ENCODE measurements at places on chromosomes 3 and 15. TPM values are rescaled to one million over a fixed set of nuclear protein-coding genes. Genes with fewer than 3 reads are reported as not detected.
A peak's percentile ranks its signal among the peaks of the same experiment; 100 is the strongest.

GRCh38 chr15:29438703-29439055, 169.1 kb upstream of the NSMCE3 start:
- DNase-seq = no peak

GRCh38 chr15:62758126-62758951, 284.2 kb upstream of the TPM1 start:
- DNase-seq = no peak

GRCh38 chr15:53807501-53807900, 48.0 kb upstream of the WDR72 start:
- no peak for DNase-seq

DNA sequence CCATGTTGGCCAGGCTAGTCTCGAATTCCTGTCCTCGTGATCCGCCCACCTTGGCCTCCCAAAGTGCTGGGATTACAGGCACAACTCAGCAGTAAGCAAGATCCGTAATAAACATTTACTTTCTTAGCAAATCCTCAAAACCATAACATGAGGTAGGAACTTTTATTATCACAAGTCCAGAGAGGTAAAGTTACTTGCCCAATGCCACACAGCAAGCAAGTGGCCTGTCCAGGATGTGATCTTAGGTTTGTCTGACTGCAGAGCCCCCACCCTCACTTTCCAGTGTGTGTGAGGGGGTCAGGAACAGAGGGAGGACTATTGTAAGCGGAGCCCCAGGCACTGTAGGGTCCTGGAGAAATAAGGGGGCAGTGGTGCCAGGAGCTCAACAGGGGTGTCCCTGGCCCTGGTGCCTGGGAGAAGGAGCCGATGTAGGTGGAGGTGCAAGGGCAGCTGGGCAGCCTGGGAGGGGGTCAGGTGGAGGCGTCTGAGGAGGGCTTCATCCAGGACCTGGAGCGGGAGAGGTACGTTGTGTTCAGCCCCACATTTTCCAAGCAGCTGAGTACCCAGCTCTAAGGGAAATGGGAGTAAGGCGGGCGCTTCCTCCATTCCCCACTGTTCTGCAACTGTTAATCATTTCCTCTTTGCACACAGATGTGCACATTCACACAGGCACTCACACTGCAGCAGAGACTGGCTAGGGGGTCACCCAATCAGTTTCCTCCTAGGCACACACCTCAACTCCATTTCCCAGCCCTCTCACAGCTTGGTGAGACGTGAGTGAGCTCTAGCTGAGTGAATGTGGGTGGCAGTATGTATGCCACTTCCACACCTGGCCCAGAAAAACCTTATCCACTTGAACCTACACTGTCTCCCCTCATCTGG, 5.9 kb downstream of the RPUSD3 start:
- DNase-seq = no peak

- DNase-seq = no peak
These were observed 38.0 kb downstream of the BBS4 start for GRCh38 chr15:72724028-72724427.

DNA sequence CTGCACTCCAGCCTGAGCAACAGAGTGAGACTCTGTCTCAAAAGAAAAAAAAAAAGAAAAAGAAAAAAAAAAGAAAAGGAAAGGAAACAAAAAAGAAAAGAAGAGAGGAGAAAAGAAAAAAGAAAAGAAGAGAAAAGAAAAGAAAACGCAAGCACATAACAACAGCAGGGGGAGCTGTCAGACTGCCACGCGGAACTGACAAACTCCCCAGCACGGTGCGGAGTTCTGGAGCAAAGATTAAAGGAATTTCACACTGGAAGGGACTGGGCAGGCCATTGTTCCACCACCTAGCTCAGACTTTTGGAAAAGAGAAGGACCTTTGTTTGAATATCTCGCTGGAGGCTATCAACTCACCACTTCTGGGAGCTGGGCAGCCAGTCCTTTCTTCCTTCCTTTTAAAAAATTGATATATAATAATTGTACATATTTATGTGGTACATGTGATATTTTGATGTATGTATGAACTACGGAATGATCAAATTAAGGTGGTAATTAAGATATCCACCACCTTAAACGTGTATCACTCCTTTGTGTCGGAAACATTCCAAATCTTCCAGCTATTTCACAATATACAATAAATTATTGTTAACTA, 40.5 kb downstream of the DPPA2 start:
- peak; percentile 43 for DNase-seq

DNA sequence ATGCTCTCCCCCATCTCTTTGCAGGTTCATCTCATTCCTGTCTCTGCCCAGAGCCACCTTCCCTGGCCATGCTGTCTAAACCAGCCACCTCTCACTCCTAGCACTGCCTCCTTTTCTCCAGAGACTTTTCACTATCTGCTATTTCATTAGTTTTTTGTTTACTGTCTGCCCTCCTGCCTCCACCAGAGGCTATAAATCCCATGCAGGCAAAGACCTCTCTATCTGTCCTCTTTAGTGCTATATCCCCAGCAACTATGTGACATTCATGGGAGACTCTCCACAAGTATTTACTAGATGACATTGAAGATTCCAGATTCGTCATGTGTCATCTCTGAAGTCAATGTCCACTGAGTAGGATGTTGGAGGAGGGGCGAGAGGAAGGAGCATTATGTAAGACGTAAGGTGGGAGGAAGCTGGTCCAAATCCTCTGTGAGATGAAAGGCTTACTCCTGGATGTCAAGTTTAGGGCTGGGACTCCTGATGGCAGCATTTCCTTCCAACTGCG, 3.4 kb upstream of the FAM43A start:
- no peak for DNase-seq

DNA sequence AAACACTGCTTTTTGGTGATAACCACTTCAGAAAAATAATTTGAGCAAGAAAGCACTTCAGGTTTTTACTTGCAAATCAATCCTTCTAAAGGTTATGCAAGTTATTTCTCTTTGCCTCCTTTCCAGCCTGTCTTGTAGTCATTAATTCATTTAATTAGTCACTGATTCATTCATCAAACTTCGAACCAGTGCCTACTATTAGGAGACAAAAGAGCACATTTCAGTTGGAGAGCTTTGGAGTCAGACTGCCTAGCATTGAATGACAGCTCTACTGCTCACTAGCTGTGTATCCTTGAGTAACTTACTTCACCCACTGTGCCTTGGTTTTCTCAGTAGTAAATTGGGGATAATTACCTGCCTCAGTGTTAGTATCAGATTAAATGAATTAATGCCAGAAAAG, 14.9 kb upstream of the LRRC58 start:
- no peak for DNase-seq

GRCh38 chr3:187227658-187228258, 30.5 kb downstream of the RTP1 start:
- no peak for DNase-seq

GRCh38 chr15:90213818-90214204, 12.7 kb downstream of the SEMA4B start:
- DNase-seq = no peak

DNA sequence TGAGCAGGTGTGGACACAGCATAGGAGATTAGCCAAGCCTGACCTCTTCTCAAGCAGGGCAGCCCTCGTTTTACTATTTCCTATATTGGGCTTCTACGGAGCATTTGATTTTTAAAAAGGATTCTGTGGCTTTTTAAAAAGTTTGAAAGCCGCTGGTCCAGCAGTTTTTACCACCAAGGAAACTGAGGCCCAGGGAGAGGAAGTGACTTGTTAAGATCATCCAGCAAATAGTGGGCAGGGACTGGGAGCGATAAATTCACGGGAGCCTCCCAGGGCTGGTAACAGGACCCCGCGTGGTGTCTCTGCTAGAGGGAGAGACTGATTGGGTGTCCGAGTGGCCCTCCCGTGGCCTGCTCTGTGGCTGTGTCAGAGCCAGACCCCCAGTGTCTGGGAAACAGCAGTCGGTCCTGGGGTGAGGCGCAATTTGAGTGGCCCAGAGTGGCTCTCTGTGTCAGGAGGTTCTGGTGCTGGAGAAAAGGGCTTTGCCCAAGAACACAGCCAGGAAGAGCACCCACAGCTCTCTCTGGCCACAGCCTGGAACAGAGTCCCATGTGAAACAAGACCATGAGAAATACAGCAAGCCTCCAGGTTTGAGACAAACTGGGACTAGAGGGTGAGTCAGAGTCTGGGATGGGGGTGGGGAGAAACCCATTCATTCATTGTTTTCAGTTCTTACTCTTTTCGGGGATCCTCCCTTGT, 4.2 kb downstream of the FURIN start:
- DNase-seq = peak; percentile 65

GRCh38 chr3:50323092-50323600, 601 bp upstream of the HYAL2 start:
- no peak for DNase-seq

GRCh38 chr15:66030650-66031049, 161.4 kb downstream of the RAB11A start:
- DNase-seq = no peak

- DNase-seq = no peak
These were observed 219.3 kb upstream of the PRICKLE2 start for GRCh38 chr3:64444490-64445108.

DNA sequence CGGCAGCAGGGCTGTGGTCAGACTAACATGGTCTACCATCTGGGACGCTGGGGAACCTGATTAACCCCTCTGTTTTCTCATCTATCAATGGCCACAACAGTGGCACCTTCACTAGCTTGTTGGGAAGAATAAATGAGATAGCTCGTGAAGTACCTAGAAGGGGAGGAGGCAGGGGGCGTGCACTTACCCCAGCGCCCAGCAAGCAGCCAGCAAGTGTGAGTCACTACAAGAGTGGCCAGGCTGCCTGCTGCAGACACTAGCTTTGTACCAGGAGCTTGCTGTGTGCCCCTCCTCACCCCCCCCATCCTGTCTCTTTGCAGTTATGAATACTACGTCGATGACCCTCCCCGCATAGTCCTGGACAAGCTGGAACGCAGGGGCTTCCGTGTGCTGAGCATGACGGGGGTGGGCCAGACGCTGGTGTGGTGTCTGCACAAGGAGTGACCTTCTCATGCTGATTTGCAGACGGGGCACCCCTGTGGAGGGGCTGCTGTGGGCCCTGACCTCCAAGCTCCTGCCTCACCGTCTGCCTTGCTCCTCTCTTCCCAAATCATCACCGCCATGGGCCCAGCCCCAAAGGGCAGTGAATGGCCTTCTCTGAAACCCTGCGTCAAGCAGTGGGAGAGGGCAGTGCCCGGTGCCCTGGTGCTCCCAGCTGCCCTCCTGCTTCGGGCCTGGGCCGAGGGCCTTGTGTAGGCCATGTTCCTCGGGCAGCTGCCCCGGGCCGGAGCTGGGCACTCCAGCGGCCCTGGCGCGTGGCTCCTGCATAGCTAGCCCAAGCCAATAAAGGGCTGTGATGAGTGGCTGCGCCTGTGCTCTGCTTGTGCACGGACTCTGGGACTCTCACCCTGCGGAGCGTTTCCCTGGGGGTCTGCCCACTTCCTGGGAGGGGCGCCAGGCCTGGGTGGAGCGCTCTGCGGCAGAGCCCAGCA, 2.6 kb upstream of the C15orf62 start:
- DNase-seq = no peak

- DNase-seq = peak; percentile 71
These were observed 74.3 kb downstream of the MYO1E start for GRCh38 chr15:59298225-59298853.

DNA sequence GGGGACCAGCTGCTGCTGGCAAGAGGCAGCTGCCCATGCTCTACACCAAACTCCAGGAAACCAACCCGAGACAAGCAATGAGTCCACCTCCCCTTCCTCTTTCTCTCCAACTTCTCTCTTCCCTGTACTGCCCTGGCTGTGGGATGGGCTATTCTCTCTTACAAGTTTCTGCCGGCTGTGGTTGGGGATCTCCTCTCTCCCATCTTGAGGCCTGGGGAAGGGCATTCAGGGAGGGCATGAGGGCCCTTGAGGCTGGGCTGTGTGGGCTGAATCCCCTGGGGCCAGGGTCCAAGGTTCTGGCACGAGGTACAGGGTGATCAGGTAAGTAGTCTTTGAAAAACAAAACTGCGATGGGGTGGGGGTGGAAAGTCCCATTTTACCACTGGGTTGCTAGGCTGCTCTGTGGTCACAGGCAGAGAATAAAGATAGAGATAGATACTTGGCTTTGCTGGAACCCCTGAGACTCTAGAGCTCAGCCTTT, 32.3 kb upstream of the CTSH start:
- peak; percentile 78 for DNase-seq

DNA sequence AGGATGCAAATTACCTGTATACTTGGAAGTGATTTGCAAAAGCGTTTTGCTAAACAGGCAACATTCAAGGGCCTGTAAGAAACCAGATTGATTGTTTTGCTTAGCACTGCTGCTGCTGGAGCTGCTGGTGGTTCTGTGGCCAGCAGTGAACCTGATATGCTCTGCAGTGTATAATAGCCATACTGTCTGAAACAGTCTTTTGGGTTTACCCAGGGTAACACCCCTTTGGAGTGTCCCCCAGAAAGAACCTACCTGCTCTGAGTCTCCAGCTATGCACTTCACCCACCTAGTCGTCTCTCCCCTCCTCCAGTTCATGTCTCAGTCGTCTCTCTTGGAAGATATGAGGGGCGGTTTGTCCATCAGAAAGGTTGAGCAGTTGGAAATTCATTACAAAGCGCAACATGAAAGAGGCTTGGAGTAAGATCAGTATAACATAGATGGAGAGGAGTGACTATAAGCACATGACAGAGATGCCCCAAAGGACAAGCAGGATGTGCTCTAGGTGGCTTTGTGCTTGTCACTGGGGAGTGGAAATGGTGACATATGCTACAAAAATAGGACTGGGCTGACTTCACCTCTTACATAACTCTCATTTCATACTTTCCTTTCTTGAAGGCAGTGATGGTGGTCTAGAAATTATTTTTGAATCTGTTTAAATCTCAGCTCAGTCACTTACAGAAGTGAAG, 3.8 kb downstream of the MKRN2 start:
- peak; percentile 79 for DNase-seq

- DNase-seq = no peak
These were observed 53.0 kb upstream of the TMEM115 start for GRCh38 chr3:50412231-50412754.

GRCh38 chr15:98728811-98729160, 80.4 kb downstream of the IGF1R start:
- DNase-seq = no peak

GRCh38 chr3:166445865-166446264, 608.6 kb upstream of the BCHE start:
- DNase-seq = no peak

DNA sequence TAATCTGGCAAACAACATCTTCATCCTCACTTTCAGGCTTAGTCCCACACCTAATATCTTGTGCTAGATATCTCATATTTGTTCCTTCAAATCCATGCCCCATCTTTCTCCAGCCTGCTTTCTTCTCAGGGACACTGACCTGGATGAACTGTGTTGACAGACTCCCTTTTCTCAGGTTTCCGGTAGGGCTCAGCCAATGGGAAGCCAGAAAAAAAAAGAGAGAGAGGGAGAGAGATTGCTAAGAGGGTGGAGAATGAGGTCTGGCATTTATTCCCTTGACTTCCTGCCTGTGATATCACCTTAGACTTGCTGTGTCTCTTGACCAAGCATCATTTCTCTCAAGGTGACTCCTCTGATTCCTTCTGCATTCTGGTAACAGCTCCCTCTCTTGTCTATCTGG, 145.6 kb upstream of the ABI3BP start:
- DNase-seq = no peak

SMAD6 gene
- 1.8 TPM for total RNA-seq

CEP97 gene
- 21.7 TPM for total RNA-seq

UBAP1L gene
- total RNA-seq = 6.5 TPM

GRM2 gene
- 0.19 TPM for total RNA-seq

MELTF gene
- total RNA-seq = 0.07 TPM

DIPK2A gene
- total RNA-seq = 41.9 TPM

GOLGA6L2 gene
- not detected for total RNA-seq

SCN11A gene
- 0.07 TPM for total RNA-seq

CSTA gene
- total RNA-seq = 3.8 TPM

NMB gene
- total RNA-seq = 15.1 TPM

TM4SF4 gene
- not detected for total RNA-seq

ATR gene
- total RNA-seq = 39.6 TPM
